ENCODE measurements at places on chromosomes 4 and X. TPM values are rescaled to one million over a fixed set of nuclear protein-coding genes. Genes with fewer than 3 reads are reported as not detected.

GRCh38 chrX:101774340-101774739, 114.7 kb upstream of the ARMCX2 start:
- DNase-seq, result no peak

CFAP47 gene
- total RNA-seq, result 3.8 TPM

- no peak for DNase-seq
Observed at GRCh38 chrX:107324493-107325310, 118.3 kb downstream of the DNAAF6 start.

AR gene
- 4.8 TPM for total RNA-seq

Data from dorsolateral prefrontal cortex (tissue), 122 donors.